ENCODE measurements at places on chromosomes 4 and X.

- DNase-seq, result no peak
Observed at GRCh38 chr4:25823632-25824031, 39.2 kb downstream of the SEL1L3 start.

GRCh38 chr4:7699031-7699430, 240.6 kb downstream of the AFAP1 start:
- no peak for DNase-seq

DNA sequence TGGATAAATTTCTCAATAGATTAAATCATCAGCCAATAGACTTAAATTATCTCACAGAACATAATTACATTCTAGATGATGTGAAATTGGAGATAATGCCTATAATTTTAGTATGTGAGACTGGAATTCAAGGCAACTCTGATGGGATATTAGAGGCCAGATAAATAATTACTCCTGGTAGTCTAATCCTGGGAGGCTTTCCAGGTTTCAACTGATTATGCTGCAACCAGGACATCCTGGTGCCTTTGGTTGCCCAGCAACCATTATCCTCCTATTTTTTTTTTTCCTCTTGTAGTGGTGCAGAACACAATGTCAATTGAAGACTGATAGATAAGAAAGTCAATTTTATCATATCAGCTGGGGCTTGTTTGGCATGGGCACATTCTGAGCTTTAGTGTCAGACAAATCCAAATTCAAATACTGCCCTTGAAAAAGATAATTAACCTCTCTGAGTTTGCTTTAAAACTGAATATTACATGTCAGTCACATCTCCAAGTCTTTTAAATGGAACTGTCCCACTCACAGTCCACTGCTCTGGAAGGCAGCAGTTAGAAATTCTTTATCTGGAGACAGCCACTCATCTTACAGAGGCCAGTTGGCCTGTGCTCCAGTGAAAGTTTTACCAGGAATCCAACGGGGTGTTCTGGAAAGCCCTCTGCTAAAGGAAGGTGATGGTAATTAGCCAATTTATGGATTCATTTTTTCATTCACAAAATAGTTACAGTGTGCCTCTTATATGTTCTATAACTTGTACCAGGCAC, 95.3 kb upstream of the GUCY1A1 start:
- DNase-seq, result no peak

DNA sequence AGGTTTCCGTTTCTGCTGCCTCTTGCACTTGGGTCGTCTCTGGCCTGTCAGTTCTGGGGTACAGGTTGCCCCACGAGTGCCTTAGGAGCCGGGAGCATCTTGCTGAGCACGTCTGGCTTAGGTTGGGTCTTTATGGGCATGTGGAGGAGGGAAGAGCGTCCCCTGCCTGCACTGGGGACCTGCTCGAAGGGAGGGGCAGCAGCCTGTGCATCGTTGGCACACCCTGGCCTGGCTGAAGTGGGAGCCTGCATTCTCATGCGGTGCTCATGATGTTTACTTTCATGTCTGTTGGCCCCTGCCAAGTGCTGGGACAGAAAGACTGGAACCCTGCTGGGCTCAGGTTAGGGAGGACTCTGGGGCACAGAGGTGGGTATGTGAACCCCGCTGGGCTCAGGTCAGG, 23.8 kb upstream of the TADA2B start:
- no peak for DNase-seq

DNA sequence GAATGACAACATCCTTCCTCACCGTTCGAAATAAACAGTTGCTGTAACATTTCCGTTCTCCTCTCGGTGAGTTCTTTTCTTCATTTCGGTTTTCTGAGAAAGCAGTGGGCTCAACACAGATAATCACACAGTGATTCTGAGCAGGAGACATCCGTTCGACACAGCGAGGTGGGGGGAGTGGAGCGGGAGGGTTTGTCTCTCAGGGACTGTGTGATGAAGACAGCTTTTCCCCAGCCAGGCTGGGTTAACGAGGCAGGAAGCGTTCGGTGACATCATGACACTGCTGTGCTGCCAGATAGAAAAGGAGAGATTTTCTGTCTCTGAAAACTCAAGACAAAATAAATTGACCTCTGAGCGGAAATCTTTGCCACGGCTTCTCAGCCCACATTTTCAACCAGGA, 119.3 kb downstream of the CRLF2 start:
- DNase-seq, result peak; percentile 24
